ENCODE measurements at places on chromosomes 5 and 9.

DNA sequence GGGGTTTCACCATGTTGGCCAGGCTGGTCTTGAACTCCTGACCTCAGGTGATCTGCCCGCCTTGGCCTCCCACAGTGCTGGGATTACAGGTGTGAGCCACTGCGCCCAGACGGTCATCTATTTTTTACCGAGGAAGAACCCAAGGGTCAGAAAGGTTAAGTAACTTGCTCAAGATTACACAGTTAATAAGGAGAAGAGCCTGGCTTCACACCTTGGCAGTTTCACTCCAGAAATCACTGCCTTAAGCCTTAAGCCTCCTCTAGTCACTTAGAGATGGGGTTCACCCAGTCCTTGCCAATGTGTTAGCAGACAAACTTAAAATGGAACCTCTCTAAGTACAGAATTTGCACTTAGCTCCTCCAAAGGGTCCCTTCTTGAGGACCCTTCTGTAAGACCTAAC, 116.3 kb downstream of the PTTG1 start:
- no peak for DNase-seq

DNA sequence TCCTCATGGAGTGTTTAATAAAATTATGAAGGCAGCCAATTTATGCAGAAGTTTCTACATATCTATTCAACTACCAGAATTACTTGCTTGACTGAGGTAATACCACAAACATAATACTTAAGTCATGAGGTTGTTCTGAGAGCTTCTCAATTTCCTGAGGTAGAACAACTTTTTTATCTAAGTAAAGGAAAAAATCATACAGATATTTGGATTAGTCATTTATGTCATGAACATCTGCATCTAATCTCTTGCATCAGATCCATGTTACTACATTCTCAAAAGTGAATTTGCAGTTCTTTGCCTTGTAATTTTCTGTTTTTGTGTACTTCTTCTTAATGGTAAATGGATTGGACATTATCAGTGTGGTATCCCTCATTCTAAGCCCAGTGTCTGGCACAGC, 60.4 kb upstream of the RGMB start:
- no peak for DNase-seq

GRCh38 chr5:133015466-133015865, 10.9 kb downstream of the ZCCHC10 start:
- no peak for DNase-seq

DNA sequence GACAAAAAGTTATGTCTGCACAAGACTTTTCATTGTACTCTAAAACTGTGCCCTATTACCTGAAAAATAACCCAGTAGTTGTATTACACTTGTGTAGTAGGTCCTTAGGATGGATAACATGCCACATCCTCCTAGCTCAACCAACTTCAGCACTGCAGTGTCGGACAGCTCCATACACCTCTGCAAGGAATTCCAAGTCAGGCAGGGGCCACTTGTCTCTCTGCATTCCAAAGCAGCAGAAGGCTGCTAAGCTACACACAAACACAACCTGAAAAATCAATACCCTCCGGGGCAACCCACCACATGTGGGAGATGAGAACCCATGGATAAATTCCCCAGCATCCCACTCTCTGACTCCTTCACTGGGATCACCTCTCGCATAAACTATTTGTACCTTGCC, 50.2 kb downstream of the MED10 start:
- DNase-seq = no peak

DNA sequence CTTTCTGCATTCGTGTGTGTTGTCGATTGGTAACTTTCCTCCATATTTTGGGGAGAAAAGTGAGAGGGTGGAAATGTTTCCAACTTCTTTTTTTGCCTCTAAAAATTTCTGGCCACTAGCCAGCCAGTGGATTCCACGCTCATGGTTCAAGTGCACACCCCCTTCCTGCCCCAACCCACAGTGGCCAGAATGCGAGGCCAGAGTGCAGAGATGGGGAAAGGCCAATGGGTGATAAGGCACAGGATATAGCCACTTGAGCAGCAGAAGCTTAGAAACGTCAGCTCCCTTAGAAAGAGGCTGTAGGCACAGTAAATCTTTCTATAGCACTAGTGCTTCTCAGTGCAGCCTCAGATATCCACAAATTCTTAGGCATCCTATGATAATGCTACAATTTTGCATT, 75.8 kb upstream of the ADRB2 start:
- no peak for DNase-seq

DNA sequence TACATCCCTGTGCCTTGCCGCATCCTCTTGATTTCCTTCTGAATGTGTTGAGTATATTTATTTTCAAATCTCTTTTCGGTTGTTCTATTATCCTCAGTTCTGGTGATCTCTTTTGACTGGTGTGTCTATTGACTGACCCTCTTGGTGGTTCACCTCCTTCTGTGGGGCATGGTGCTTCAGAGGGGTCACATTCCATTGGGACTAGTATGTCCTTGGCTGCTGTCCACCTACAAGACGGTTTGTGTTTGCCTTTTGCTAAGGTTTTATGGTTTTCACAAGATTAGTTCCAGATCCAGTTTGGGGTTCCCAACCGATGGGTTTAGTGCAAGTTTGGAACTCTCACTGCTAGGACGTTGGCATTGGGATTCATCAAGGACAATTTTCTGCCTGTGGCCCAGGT, 66.6 kb downstream of the PHF2 start:
- DNase-seq = no peak

GRCh38 chr5:100697970-100698369, 162.8 kb downstream of the FAM174A start:
- DNase-seq = no peak

DNA sequence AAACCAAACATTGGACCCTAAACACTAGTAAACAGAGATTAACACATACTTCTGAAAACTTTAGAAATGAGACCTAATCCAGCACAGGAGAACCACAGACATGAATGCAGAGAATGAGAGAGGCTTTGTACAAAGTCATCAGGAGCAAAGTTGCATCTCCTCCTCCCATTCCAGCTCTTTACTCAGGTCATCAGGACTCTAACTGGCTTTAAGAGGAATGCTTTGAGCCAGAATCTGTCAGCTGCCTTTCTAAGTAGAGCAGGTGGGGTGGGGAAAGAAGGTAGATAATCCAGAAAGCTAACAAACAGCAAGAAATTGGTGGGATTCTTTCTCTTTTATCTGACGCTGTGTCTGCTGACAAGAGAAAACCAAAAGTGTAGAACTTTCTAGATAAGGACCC, 582.7 kb upstream of the DMAC1 start:
- DNase-seq = no peak

GRCh38 chr5:8686707-8687106, 817.8 kb downstream of the MTRR start:
- DNase-seq = no peak

GRCh38 chr9:108521063-108521590, 334.7 kb downstream of the ACTL7B start:
- DNase-seq = no peak

DNA sequence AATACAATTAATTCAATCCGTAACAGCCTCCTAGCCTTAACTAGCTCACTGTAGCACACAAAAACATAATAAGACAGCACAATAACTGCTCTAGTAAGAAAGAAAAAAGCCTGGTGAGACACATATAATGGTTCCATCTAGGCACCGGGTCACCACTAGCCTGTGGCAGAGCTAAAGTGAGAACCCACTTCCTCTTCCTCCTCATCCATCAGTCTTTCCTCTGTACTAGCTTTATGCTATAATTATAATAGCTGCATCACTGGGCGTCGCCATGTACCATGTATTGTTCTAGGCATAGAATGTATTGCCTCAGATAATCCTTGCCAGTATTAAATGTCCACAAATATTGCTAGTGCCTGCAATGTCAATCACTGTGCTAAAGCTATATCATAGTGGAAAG, 23.1 kb downstream of the ADRB2 start:
- DNase-seq = no peak

GRCh38 chr9:86046930-86047341, 52.4 kb downstream of the GOLM1 start:
- DNase-seq = no peak

DNA sequence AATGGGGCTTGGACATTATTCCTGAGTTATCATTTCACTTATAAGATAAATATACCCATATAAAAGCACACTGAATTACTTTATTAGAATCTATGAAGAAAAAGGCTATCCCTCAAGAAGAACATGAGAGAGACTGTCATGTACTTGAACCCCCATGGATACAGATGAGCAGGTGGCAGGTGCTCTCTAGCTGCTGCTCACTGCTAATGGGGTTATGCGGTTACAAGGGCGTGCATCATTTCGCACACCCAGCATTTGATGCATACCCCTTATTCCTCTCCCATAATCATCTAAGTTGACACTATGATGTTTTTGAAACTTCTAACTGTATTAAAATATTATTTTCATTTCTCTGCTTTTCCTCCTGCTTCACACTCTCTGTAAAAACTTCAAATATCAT, 16.4 kb downstream of the ITK start:
- no peak for DNase-seq

GRCh38 chr5:151676719-151677118, 10.0 kb downstream of the SPARC start:
- DNase-seq = no peak

GRCh38 chr5:153153086-153153485, 337.4 kb upstream of the GRIA1 start:
- no peak for DNase-seq

- no peak for DNase-seq
Measured at GRCh38 chr5:115170929-115171510, 1.3 kb upstream of the TRIM36 start.

DNA sequence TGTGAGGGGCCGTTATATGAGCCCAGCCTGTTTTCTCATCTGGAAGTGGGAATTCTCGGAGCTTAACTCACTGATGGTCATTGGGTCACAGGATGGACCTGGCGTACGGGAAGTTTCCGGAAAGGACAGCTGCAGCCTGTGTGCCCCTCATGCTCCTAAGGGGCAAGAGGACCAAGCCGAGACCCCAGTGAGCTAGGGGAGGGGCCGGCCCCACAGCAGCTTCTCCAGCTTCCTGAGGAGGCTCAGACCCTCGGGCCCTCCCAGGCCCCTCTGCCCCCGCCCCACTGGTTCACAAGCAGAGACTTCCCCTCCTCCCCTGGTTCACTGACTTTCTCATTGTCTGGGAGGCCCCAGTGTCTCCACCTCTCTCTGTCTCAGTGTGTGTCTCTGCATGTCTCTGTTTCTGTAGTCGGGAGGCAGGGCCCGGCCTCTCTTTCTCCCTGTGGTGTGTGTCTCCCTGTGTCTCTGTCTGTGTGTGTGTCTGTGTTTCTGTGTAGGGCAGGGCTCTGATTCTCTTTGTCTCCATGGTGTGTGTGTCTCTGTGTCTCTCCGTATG, 32.3 kb upstream of the FIBCD1 start:
- no peak for DNase-seq

GRCh38 chr5:38234737-38235136, 23.6 kb upstream of the EGFLAM start:
- DNase-seq = no peak

DNA sequence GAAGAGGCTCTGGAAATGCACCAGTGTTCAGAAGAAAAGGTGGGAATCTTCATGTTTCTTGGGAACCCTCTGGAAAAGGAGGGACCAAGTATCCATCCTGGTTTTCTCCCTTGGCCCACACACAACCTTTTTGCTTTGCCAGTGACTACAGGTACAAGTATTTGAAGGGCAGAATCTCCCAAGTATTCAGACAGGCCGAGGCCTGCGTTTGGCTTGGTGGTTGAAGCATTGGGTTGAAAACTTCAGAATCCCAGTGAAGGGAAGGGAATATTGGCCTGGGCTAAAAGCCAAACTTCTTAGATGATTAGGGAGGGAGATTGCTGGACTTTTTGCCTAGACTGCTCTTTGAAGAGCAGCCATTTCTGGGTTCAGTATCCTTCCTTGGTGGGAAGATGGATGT, 71.9 kb downstream of the UBAP1 start:
- no peak for DNase-seq

DNA sequence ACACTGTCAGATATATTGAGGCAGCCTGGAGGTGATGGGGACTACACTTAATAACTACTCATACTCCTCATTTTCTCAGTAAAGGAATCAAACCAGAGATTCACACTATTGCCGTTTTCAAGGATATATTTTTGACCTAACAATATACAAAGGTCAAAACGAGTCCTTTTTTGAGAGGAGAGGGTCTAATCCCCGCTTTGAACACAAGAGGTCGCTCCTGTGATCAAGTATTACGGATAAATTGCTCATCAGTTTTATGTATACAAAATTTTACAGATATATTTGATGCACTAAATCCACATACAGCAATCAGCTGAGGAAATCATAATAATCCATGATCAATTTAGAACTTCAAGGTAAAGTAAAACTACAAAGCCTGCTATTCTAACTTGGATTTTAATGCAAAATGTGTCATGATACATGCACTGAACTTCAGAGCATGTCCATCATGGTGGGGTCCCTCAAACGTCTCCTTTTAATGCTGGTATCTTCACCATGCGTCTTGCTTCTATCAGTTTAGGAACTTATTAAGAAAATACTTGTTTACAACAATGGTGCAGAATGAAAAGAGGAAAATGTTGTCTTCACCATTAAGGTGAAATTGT, 2.5 kb upstream of the ISL1 start:
- DNase-seq = no peak

Measured in anterior cingulate cortex (tissue), 58 donors.